Tibial nerve (tissue), 4 donors: ENCODE measurements at places on chromosomes 1 and 21.

DNA sequence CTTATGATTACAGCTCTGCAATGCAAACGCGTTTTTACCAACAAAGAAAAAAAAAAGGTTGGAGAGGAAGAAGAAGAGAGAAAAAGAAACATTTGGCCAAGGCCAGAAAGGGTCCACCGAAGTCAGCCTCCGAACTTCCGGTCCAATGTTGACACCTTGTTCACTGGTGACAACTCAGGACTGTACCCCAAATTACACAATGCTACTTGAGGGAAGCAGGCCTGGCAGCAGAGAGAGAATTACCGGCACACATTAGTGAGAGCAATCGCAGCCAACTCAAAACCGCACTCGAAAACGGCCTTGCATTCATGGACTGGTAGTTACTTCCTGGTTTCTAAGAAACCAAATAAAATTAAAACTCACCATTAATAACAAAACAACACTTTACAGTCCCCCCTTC is 652.5 kb downstream of the KIF26B start:
- DNase-seq: no peak
- no peaks in the 10 kb centered on the region for H3K27me3 ChIP-seq
- no peaks in the 10 kb centered on the region for H3K4me1 ChIP-seq
- H3K36me3 ChIP-seq: no peaks in the 10 kb centered on the region

GRCh38 chr1:38334930-38335592 is 288.5 kb upstream of the POU3F1 start:
- H3K27ac ChIP-seq: no peak overlapping the region
- H3K4me3 ChIP-seq: no peak overlapping the region
- no peaks in the 10 kb centered on the region for H3K27me3 ChIP-seq
- DNase-seq: no peak

- peak; percentile 95 for DNase-seq
- H3K27ac ChIP-seq: peak overlapping the region; percentile 96
- H3K4me3 ChIP-seq: peak overlapping the region; percentile 48
- H3K4me1 ChIP-seq: peaks cover 37% of the 10 kb centered on the region
- H3K27me3 ChIP-seq: no peaks in the 10 kb centered on the region
These were observed 9.1 kb upstream of the IFI16 start for GRCh38 chr1:159000625-159001024.

DNA sequence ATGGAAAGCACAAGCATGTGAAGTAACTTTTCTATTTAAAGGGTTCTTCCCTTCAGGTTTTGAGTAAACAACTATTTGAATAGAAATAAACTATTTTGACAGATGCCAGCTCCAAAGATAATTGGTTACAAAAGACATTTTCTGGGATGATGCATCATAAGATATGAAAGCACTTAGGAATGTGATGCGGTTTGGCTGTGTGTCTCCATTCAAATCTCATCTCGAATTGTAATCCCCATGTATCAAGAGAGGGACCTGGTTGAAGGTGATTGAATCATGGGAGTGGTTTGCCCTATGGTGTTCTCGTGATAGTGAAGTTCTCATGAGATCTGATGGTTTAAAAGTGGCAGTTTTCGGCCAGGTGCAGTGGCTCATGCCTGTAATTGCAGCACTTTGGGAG is 6.4 kb downstream of the DISP1 start:
- H3K36me3 ChIP-seq: no peaks in the 10 kb centered on the region
- DNase-seq: no peak
